ENCODE measurements at places on chromosomes 1 and 21.

- no peak for DNase-seq
These were observed 390.5 kb downstream of the DISC1 start for GRCh38 chr1:232017057-232017456.

DNA sequence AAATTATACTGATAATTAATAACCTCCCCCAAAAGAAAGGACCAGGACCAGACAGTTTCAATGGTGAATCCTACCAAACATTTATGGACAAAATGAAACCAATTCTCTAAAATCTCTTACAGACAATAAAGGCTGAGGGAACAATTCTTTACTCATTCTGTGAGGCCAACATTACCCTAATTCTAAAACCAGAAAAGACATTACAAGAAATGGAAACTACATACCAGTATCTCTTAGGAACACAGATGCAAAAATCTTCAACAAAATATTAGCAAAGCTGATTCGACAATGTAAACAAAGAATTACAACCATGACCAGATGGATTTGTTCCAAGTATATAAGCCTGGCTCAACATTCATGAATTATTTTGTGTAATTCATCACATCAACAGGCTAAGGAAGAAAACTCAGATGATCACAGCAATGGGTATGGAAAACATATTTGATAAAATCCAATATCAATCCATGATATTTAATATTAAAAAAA lies 8.6 kb downstream of the TMED5 start:
- DNase-seq = no peak

DNA sequence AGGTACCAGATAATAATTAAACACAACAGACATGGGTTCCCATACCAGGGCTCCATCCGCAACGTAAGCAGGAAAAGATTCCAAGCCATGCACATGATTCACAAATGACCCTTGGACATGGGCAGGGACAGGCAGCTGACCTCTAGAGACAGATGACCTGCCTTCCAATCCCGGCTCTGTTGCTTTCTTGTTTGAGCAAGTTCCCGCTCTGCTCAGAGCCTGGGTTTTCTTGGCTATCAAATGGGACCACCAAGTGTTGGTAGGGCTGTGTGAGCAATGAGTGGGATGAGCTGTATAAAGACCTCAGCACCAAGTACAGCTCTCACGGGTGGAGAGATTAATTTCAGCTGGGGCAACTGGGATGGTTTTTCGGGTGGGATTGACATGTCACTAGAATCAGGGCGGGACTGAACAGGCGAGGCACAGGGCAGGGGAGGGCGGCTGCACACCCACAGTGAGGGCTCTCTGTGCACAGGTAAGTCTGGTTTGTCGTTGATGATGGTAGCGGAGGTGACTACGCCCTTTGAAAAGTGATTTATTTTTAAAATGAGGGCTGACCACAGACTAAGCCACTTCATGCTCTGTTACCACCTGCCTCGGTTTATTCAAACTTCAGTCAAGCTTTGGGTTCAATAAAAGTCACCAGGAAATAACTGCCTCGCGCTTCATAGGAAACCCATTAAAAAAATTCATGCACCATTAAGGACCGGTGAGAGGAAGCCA lies 57.5 kb upstream of the IFFO2 start:
- DNase-seq = no peak

- no peak for DNase-seq
These were observed 266.6 kb upstream of the SGIP1 start for GRCh38 chr1:66267201-66267940.

- no peak for DNase-seq
These were observed 99.2 kb downstream of the SGIP1 start for GRCh38 chr1:66633159-66633558.

Data from stimulated activated CD4-positive, alpha-beta T cell treated with anti-CD3 and anti-CD28 coated beads, Interleukin-2, amount 100 ng/mL, for 4 hours (primary cell).